Regular cardiac myocyte (primary cell): ENCODE measurements at places on chromosomes 3 and 15. TPM values are rescaled to one million over a fixed set of nuclear protein-coding genes. Genes with fewer than 3 reads are reported as not detected.

The CHAC1 gene
- 3.9 and 6.5 TPM in 2 replicates for total RNA-seq

The CRYGS gene
- 0.56 and 0.77 TPM in 2 replicates for total RNA-seq

The SLC30A4 gene
- total RNA-seq, result 11.5 and 12.7 TPM in 2 replicates

The FANCD2OS gene
- not detected in 2 replicates for total RNA-seq

The TMEM108 gene
- total RNA-seq, result under 0.01 and 0.58 TPM in 2 replicates

The DLL4 gene
- total RNA-seq, result 0.28 and 0.38 TPM in 2 replicates

The NT5DC2 gene
- 25.1 and 93.9 TPM in 2 replicates for total RNA-seq
